ENCODE measurements at places on chromosomes 6 and 20.

- DNase-seq: no peak
These were observed 15.0 kb downstream of the CCR6 start for GRCh38 chr6:167137881-167138280.

DNA sequence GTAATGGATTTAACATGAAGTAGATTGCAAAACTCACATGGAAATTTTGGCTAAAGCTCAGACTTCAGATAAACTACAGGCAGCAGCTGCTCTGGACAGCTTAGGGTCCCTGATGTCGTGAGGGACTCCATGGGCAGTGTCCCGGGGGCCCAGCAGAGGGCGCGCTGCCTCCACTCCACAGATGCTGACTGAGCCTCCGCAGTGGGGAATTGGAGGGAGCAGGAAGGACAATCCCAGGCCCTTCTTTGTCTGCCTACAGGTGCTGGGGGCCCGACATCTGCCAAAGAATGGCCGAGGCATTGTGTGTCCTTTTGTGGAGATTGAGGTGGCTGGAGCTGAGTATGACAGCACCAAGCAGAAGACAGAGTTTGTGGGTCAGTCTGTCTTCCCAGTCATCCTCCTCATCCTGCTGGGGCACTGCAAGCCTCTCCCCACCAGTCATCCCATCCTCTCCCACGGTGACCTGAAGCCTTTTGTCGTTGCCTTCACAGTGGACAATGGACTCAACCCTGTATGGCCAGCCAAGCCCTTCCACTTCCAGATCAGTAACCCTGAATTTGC is 35.9 kb downstream of the PLCG1 start:
- peak; percentile 88 for DNase-seq

DNA sequence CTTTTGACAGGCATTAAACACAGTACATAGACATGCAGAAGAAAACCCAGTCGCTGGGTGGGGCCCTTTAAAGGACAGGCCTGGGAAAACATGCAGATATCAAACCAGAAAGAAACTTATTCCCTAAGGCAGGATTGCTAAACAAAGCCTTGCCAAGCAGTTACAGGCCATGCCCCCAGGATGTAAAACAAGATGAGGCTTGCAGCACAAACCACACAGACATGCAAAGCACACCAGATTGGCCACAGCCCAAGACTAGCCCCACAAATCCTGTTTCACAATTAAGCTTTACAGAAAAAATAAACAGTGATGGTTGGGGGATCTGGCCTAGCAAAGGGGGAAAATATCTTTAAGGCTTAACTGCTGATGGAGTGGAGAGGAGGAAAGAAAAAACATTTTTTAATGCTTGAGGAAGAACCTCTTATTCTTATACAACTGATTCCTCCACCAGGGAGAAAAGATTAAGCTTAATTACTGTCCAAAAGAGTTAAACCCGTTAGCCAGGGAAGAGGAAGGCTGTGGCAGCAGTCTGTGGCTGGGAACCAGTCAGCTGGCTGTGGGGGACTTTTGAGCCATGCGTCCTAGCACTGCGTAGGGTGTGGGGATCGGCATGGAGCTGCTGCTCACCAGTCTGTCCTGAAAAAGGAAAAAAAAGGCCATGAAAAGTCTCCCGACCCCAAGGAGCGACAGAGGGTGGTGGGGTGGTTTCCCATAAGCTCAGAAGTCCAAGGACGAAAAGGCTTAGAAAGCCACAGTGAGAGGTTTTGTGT is 28.4 kb downstream of the COL19A1 start:
- no peak for DNase-seq

GRCh38 chr20:50520222-50520880 is 10.2 kb downstream of the PTPN1 start:
- no peak for DNase-seq

DNA sequence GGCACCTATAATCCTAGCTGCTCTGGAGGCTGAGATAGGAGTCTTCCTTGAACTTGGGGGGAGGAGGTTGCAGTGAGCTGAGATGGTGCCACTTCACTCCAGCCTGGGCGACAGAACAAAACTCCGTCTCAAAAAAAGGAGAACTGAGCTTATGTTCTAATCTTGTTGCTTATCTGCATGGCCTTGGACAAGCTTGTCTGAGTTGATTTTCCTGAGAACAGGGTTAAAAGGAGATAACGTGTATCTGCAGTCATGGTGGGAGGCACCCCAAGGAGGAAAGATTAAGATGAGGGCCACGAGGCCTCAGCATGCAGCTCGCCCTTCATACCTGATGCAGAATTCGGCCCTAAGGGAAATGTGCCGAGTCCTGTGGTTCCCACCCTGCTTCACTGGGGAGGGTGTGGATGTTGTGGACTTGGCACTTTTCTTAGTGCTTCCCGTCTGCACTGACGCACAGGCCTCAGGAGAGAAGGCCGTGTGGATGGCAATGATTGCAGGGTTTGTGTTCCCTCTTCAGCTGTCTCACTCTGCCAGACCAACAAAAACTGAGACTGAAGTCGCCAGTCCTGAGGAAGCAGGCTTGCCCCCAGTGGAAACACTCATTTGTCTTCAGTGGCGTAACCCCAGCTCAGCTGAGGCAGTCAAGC is 56.3 kb downstream of the EZR start:
- no peak for DNase-seq

- DNase-seq: no peak
These were observed 40.4 kb upstream of the RAB23 start for GRCh38 chr6:57262488-57262887.

GRCh38 chr6:100924534-100925227 is 43.6 kb upstream of the ASCC3 start:
- DNase-seq: no peak

DNA sequence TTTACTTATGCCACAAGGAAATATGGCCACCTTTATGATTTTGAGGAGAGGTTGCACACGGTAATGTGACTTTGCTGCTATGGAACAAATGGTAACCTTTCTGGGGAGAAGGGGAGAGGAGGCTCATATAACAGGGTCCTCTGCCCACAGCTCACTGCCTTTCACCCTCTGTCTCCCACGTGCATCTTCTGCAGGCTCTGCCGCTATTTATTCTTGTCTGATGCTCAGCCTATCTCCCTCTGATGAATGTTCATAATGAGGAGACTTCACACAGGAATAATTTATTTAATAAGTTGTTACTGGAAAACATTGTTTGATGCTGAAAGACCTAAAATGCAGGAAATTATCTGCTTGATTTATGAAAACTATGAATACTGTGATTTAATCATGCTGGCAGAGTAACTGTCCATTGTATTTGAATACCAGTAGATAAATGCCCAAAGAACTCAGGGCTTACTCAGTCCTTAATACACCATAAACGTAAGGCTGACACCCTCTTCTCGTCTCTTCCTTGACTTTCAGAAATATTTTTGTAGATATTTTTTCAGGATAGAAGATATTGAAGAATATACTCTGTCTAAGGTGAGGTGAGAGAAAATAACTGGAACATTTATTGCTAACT is 721.1 kb downstream of the QKI start:
- DNase-seq: no peak

DNA sequence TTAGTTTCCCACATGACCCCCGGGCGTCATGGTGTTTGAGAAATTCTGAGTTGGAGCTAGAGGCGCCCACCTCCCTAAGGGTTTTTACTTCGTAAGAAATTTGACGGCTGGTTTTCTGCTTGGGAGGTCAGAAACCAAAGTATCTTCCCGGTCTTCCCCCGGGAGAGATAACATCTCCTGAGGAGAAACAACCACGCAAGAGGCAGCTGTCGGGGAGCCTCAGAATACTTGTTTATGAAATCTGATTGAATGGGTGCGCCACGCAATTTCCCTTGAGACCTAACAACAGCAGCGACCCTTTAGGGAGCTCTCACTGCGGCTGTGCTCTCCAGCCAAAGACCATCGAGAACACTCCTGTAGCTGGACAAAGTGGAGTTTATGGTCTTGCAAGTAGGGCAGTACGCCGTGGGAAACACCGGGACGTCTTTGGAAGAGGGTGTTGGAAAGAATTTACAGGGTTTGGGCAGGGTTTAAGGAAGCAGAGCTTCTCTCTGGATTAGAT is 608 bp upstream of the EIF2S2 start:
- peak; percentile 72 for DNase-seq

- DNase-seq: no peak
These were observed 6.6 kb upstream of the SOX18 start for GRCh38 chr20:64055893-64056638.

DNA sequence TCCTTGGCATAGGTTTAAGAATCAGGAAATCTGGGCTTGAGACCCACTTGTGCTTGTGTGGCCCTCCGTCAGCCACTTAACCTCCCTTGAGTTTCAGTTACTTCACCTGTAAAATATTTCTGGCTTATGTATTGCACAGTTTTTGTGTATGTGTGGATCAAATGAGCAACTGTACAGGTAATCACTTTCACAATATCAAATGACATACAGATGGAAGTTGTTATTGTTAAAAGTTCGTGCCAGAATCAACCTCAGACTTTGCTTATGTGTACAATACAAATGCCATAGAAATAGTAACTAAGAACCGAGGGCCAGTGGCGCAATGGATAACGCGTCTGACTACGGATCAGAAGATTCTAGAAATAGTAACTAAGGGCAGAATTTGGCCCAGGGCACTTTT is 65.6 kb upstream of the KIF13A start:
- no peak for DNase-seq
